Activated naive CD4-positive, alpha-beta T cell treated with anti-CD3 and anti-CD28 coated beads for 36 hours (primary cell): ENCODE measurements at places on chromosomes 16 and 17. TPM values are rescaled to one million over a fixed set of nuclear protein-coding genes. Genes with fewer than 3 reads are reported as not detected.

The TLCD1 gene
- 4.6 TPM for total RNA-seq

- DNase-seq, result no peak
These were observed 73.6 kb downstream of the KCNJ2 start for GRCh38 chr17:70242781-70243437.

DNA sequence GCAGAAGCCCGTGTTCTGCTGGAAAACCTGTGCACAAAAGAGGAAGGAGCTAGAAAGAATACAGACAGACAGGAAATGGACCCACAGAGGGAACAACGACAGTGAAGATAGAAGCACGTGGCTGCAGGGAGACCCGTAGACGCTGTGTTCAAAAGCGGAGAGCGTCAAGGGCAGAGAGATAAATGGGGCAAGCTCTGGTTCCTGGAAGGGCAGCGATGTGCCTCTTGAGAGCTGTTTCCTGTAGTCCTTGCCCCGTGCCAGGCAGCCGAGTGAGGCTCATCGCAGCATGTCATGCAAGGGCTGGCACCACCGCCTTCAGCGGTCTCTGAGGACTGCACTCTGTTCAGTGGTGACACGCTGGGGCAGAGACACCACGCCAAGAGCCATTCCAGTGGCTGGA is 43.6 kb upstream of the CACNG5 start:
- DNase-seq, result no peak

- DNase-seq, result no peak
These were observed 119.0 kb upstream of the HS3ST2 start for GRCh38 chr16:22694887-22695382.

GRCh38 chr17:41444186-41444585 is 3.4 kb upstream of the KRT38 start:
- no peak for DNase-seq

DNA sequence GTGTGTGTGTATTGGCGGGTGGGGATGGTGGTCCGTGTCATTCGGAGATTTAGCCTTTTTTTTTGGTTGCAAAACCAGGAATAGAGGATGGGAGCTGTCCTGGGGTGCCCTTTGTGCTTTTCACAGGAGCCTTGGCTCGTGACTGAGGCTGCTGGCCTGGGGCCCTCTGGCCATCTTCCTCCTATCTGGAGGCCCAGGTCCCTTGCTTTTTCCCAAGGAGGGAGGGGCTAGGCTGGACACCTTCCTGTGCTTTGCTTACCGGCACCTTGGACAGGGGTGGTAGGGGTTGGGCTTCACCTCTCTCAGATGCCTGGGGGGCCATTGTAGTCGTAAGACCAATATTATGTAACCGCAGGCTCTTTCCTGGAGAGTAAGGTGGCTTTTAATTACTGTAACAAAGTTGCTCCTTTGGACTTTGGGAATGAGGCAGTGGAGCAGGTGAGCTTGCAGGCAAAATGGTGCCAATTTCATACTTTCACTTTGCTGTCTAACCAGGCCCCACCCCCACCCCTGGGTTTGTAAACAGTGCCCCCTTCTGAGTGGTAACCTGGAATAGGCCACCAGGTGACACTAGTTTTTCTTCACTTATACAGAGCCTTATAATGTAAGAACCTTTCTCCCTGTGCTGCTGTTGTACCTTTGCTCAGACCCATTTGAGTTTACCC is 1.2 kb downstream of the DYNLL2 start:
- DNase-seq, result peak; percentile 78
